ENCODE measurements at places on chromosomes 3 and 15.

DNA sequence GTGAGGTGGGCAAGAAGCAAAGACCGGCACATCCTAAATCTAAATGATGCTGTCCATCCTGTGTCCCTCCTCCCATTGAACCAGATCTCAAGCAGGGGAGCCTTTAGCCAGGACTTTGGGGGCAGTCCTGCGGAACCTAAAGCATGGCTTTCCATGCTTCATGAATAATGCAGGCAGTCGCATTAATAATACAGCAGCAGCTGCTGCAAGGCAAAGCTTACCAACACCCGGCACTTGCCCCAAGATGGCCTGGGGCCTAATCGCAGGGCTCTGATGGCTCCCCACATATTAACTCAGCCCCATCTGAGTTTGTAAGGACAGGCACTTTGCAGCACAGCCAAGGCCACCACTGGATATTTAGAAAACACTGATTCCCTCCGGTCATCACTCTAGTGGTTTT, 114.4 kb downstream of the NTRK3 start:
- no peak for DNase-seq

DNA sequence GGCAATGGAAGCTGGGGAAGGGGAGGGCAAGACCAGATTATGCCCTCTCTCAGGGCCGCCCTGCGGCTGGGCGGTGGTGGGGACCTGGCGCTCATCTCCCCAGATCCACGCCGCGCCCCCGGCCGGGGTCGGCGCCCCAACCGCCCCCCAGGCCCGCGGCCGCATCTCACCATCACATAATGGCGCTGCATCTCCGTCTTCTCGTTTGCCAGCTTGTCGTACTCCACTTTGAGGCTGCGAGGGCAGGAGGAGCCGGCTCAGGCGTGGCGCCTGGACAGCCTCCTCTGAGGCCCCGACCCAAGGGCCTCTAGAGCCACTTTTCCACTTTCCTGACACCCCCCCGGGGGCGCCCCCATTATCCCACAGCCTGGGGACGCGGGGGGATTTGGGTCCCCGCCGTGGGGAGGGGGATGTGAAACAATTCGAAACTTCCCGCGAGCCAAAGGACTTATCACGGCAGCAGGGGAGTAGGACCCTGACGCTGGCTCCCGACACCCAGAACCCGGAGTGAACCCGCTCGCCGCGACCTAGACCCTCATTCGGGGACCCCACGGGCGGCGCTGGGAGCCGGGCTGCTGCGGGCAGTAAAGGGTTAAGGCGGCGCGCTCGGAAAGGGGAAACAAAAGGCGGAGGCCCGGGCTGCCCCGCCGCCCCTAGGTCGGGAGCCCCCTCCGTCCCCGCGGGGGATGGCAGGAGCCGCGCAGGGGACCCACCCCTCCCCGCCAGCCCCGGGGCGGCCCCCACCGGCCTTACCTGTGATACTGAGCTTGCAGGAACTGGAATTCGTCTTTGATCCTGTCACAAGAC, 2.1 kb downstream of the TLE3 start:
- peak; percentile 33 for DNase-seq

DNA sequence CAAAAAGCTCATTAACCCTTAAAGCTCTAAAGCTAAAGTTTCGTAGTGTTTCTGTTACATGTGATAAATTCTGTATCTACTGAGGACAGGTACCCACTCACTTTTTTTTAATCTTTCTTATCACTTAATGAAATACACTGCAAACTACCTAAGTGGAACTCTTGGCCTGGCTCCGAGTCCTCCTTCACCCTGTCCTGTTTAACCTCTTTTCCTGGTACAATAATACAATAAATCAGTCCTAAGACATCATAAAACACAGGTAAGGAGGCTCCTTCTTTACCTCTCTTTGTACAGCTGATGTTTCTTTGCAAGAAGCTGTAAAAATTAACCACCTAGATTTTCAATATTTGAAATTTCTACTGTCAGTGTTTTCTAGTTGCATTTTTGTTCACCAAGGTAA, 15.8 kb downstream of the SEMA6D start:
- DNase-seq = no peak

GRCh38 chr15:74642734-74643664, 27.4 kb downstream of the CLK3 start:
- no peak for DNase-seq
